ENCODE measurements at places on chromosomes 2 and 18.

GRCh38 chr18:56115071-56116015 is 523.0 kb downstream of the TXNL1 start:
- DNase-seq = no peak

GRCh38 chr2:19674051-19675002 is 227.5 kb downstream of the TTC32 start:
- DNase-seq = no peak

DNA sequence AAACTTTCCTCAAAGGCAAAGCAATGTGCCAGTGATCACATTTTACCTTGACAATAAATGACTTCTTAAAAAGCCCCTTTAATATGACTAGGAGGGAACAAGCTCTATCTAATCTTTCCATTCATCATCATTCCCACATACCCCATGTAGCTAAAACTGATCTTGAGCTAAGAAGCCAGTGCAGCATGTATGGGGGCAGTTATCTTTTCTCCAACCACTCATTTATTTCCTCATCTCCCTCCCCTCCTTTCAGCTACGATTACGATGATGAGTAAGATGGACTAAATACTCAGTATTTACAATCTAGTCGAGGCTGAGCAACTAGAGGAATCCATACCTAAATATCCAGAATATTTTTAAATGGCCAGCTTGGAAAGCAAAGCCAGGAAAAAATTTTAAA is 35.5 kb downstream of the PNO1 start:
- no peak for DNase-seq

DNA sequence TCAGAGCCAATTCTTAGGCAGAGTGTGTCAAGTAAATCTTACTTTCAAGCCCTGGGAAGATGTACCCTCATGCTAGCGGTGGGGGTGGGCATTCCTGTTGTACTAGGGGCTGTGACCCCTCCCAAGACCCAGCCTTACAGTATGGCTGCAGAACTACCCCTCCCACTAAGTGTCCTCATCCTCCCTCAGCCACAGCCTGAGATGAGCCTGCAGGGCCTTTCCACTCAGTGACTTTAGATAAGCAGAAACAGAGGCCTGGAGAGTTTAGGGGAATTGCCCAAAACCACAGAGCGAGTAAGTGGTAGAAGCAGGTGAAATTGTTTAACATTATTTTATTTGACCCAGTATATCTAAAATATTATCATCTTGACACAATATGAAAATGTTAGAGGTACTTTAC is 36.6 kb downstream of the TTC32 start:
- no peak for DNase-seq

- DNase-seq = no peak
Measured at GRCh38 chr2:236511266-236511665, 58.4 kb upstream of the ACKR3 start.

- DNase-seq = no peak
Measured at GRCh38 chr2:10119601-10120157, 2.9 kb upstream of the RRM2 start.

DNA sequence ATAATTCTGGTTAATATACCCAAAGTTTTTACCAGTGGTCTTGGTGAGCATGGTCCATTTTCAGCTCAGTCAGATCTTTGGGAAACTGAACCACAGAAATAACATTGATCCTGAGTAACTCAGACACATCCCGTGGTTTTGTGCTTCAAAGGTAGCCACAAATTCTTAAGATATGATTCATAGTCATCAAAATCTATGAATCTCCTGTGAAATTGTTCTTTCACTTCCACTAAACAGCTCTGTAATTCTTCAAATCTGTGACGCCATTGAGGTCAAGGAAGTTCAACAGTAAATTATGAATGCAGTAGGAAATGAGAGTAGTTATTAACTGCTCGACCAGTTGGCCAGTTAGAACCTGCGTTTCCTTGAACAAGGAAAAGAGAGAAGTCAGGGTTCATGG is 147.3 kb downstream of the IRS1 start:
- no peak for DNase-seq

DNA sequence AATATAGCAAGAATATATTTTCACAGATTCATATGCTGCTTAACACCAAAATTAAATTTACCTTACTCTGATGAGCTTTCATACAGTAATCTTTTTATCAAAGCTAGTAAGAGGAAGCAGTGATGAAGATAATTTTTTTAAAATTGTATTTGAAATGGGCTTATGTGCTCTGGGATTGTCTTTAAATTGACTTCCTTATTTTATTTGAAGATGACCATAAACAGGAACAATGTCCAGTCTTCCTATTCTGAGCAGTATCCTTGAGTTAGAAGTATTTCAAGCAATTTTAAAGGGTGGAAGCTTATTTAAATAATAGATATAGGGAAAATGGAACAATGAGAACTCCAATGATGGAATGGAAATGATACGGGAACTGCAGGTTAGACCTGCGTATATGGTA is 211.6 kb downstream of the MCFD2 start:
- DNase-seq = no peak

GRCh38 chr2:206776432-206776831 is 11.0 kb downstream of the FASTKD2 start:
- DNase-seq = no peak

GRCh38 chr2:127196998-127197397 is 23.1 kb downstream of the CYP27C1 start:
- no peak for DNase-seq

DNA sequence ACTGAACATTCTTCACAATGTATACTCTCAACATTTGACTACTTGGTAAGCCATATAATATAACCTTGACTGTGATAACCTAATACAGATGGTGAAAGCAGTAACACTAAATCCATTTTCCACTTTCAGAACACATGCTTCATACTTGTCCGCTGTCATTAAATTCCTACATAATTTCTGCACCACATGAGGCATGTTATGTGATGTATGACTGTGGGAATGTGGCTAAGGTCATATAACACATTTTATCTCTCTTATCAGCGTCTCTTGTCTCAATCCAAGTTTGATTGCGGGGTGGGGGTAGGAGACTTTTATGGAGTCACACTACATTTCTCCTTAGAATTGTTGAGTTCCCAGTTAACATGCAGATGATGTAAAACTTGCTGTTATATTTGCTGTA is 110.9 kb downstream of the MTCL1 start:
- DNase-seq = no peak

- DNase-seq = no peak
Measured at GRCh38 chr2:106332054-106332453, 136.2 kb downstream of the RGPD3 start.

GRCh38 chr2:99710721-99711120 is 220.9 kb upstream of the REV1 start:
- DNase-seq = no peak

DNA sequence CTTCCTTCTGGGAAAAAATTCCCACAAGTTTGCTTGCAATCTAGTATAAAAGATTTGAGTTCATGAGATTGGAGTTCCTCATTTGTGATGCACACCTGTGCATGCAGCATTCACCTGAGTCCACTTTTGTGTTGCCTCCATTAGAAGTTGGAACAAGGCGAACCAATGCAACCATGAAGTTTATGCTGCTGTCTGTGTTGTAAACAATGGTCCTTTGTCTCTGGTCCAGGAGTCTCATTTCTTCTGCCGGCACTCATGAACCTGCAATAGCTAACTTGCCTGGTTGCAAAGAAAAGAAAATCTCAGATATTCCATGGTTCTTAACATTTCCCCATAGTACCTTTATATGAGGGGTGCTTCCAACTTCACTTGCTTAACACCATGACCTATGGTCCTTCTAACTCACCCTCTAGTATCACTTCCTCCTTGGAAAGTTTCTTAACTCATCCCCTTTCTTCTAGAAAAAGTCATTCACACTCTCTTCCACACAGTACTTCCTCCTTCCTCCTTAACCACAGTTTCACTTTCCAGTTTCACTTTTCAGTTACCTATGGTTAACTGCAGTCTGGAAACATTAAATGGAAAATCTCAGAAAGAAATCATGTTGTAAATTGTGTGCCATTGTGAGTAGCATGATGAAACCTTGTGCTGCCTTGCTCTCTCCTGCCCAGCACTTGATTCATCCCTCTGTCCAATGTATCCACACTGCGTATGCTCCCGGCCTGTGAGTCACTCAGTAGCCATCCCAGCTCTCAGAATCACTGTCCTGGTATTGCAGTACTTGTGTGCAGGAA is 128.8 kb upstream of the TRIB2 start:
- DNase-seq = no peak

DNA sequence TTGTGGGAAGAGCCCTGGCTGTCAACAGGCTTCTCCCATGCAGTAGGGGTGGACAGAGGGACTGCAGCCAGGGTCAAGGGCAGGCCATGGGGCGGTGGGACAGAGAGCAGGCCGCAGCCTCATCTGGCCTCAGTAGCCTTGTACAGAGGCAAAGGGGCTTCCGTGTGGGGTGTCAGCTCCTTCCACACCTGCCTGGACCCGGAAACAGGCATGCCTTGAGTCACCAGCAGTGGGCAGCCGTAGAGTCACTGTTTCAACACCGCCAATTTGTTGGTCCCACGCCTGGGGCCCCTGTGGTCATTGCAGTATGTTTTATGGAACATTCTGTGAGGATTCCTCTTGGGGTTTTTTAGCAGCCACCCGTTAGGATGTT is 173.0 kb downstream of the SMAD7 start:
- no peak for DNase-seq

DNA sequence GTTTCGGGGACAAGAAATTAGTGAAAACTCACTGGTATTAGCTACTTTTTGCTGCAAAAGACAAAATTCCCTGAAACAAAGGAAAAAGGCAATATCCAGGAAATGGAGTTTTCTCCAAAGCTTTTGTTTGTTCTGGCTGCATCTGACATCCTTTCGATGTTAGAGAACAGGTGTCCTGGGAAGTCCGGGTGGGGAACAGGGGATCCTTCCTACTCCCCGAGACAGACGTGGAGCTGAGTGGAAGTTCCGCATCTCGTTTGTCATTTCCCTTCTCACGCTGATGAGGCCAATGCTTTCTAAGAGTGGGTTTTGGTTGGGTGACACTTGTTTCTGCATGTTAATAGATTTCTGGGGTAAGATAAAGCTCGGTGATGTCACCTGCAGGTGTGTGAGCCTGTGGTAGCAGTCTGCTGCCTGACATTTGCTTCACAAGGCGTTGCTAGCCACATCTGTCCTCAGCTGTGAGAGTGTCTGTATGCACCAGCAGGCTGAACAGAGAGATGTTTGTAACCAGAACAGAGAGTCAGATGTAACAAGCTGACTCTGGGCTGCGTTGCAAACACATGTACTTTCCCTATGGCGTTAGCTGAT is 125.9 kb downstream of the ACOXL start:
- DNase-seq = peak; percentile 68

- no peak for DNase-seq
Measured at GRCh38 chr18:12155996-12156395, 62.4 kb downstream of the ANKRD62 start.

- DNase-seq = no peak
Measured at GRCh38 chr2:133776936-133777573, 208.8 kb upstream of the NCKAP5 start.

GRCh38 chr18:55323051-55323994 is 264.7 kb downstream of the TCF4 start:
- DNase-seq = no peak

DNA sequence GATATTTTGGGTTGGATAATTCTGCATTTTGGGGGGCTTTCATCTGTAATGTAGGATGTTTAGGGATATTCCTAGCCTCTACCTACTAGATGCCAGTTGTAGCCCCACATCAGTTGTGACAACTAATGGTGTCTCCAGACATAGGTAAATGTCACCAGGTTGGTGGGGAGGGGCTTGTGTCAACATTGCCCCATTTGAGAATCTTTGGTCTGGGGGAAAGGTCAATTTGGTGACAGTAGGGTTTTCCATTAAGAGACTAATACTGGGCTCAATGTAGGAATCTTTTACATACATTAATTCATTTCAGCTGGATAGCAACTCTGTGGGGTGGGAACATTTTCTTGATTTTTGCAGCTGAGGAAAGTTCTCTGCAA is 6.6 kb upstream of the AFTPH start:
- no peak for DNase-seq

Measured in activated gamma-delta T cell treated with Interleukin-2 at 50 U/mL for 16 hours (primary cell).